ENCODE measurements at places on chromosomes 7 and 10. TPM values are rescaled to one million over a fixed set of nuclear protein-coding genes. Genes with fewer than 3 reads are reported as not detected.

The LOXL4 gene
- 1.1 TPM for total RNA-seq

The PRSS1 gene
- total RNA-seq: not detected

The PLCE1 gene
- total RNA-seq: 0.56 TPM

The FAM25A gene
- 29.4 TPM for total RNA-seq

The SSMEM1 gene
- not detected for total RNA-seq

The COL26A1 gene
- not detected for total RNA-seq

The SLK gene
- total RNA-seq: 54.1 TPM

The SUFU gene
- 9.4 TPM for total RNA-seq

The HOXA10 gene
- 1.1 TPM for total RNA-seq

The FGF8 gene
- not detected for total RNA-seq

The ZNF485 gene
- 2.5 TPM for total RNA-seq

The TBL2 gene
- total RNA-seq: 19.2 TPM
